Cardiac muscle cell (in vitro differentiated cells and primary cell): ENCODE measurements at places on chromosomes 1 and 21.

DNA sequence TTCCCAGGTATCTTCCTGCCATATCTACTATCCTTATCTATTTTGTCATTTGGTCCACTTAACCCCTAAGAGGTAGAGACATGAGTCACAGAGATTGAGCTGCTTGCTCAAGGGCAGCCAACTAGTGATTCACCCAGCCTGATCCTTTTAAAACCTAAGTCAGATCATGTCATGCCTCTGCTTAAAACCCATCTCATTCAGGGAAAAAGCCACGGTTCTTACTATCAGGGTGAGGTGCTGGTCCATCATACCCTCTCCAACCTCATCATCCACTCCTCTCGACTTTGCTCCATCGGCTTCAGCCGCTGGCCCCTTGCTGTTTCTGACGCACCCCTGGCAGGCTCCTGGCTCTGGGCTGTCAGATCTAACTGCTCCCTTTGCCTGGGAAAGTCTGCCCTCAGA is 14.4 kb upstream of the PPP1R15B start:
- DNase-seq: peak; percentile 55

- no peak for DNase-seq
These were observed 98.7 kb downstream of the SUSD4 start for GRCh38 chr1:223264983-223265908.

GRCh38 chr1:27136998-27137542 is 17.9 kb downstream of the SLC9A1 start:
- DNase-seq: no peak

- DNase-seq: no peak
These were observed 8.9 kb downstream of the CAMTA1 start for GRCh38 chr1:6794164-6794563.

GRCh38 chr1:150981177-150981804 is 801 bp upstream of the ANXA9 start:
- no peak for DNase-seq

GRCh38 chr1:3599816-3600215 is 11.5 kb downstream of the MEGF6 start:
- DNase-seq: no peak

- no peak for DNase-seq
These were observed 468.2 kb upstream of the VAMP3 start for GRCh38 chr1:7302873-7303272.

DNA sequence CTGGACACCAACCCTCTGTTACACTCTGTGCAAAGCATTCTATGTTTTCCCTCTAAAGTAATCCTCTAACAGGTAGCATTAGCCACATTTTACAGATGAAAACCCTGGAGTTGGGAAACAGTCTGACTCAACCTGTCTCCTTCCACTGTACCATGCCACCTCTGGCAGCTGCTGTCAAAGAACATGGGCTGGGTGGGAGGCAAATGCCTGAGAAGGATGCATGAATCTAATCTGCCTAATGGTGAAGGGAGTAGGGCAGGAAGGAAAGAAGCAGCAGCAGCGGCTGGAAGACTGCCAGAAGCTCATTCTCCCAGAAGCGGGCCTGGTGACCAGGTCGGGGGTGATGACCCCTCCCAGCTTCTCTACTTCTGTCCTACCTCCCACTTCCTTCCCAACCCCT is 21.7 kb downstream of the LRRC71 start:
- no peak for DNase-seq

- DNase-seq: no peak
These were observed 105.8 kb upstream of the WLS start for GRCh38 chr1:68338081-68338480.

DNA sequence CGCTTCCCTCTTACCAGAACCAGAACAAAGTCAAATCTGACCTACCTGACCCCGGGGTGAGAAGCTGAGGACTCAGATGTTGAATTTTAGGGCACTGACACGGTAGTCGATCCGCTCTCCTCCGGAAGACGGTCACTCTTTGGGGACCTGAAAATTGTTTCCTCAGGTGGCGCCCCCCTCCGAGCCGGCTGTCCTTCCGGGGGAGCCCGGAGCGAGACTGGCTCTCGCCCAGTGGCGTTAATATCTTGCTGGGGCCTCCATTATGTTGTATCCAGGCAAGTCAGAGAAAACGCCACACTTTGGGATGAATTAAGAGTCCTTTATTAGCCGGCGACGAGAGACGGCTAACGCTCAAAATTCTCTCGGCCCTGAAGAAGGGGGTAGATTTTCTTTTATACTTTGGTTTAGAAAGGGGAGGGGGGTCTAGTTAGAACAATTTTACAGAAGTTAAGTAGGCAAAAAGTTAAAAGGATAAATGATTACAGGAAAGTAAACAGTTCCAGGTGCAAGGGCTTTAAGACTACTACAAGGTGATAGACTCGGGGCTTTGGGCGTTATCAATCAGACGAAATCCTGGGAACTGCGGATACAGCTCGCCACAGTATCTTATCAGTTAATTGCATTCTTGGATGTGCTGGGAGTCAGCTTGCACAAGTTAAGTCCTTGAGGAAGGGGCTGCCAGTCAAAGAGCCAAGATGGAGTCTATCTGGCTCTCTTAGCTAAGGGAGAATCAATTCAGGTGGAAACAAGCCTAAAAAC is 269.5 kb downstream of the DSCAM start:
- no peak for DNase-seq

- peak; percentile 49 for DNase-seq
These were observed 543 bp upstream of the MARK1 start for GRCh38 chr1:220527279-220527907.

DNA sequence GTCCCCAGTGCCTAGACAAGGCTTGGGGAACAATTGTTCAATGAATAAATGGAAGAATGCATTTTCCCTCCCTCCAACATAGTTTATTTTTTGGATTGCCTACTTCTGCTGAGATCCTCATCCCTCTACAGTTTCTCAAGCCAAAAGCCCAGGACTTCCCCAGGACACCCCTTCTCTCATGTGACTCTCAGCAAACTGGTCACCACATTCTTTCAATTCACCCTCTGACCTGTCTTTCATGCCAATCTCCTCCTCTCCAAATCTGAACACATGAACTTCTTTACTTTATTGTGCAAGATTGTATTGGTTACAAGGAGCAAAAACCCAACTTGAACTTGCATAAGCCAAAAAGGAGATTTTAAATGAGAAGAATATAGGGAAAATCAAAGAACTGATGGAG is 103.2 kb upstream of the JUN start:
- DNase-seq: no peak

GRCh38 chr1:150620919-150621318 is 8.5 kb downstream of the ENSA start:
- no peak for DNase-seq

- no peak for DNase-seq
These were observed 62.0 kb downstream of the KCNK1 start for GRCh38 chr1:233675893-233676292.

GRCh38 chr1:6260961-6261614 is at the start of gene GPR153:
Gene GPR153, minus strand, starts transcription at chr1:6261098. Its CDS starts 6,193 bp downstream, at chr1:6254905.
- peak; percentile 77 for DNase-seq

GRCh38 chr1:183903101-183903500 is 98.2 kb downstream of the RGL1 start:
- DNase-seq: no peak

- peak; percentile 60 for DNase-seq
These were observed 472.3 kb upstream of the VAMP3 start for GRCh38 chr1:7298749-7299151.

GRCh38 chr1:235822685-235823084 is 44.0 kb downstream of the LYST start:
- no peak for DNase-seq

DNA sequence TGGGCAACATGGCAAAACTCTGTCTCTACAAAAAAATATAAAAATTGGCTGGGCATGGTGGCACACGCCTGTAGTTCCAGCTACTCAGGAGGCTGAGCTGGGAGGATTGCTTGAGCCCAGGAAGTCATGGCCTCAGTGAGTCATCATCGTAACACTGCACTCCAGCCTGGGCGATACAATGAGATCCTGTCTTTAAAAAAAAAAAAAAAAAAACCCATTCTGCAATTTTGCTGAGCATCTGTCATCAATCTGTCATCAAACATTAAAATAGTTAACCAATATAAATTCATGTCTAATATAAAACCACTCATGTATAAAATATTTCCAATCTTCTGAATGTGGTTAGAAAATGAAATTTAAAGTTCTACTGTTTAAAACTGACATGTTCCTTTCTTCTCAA is 56.9 kb downstream of the LPAR3 start:
- DNase-seq: no peak
